NCI-H774 (cell line): ENCODE measurements at places on chromosomes 1 and 21.

DNA sequence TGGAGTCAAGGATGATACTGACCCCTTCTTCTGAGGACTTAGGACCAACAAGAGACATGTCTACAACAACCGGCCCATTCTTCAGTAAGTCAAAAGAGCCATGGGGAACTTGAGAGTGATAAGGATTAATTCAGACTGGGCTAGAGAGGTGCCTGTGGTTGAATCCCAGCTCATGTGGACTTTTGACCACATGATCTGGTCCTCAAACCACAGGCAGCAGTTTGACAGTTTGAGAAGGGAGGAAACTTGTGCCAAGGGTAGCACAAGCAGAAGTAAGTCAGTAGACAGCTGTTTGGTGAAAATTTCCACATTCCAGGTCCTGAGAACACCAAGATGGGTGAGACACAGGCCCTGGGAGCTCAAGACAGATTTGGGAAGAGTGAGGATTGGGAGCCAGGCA lies 19.8 kb downstream of the SH3BP5L start:
- DNase-seq, result no peak

DNA sequence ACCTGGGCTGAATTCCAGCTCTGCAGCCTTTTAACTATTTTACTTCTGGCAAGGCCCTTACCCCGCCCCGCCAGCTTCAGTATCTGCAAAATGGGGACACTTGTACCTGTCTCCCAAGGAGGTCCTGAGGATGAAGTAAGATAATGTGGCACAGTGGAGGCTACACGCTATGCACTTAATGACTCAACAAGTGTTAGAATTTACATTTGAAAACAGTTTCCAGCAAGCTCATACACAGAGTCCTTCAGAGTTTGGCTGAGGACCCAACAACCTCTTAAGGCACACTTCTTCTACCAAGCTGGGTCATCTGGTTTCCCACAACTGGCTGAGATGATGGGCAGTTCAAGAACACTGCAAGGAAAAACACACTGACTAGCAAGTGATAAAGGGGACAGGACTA lies 30.2 kb upstream of the SLC22A15 start:
- DNase-seq, result no peak

DNA sequence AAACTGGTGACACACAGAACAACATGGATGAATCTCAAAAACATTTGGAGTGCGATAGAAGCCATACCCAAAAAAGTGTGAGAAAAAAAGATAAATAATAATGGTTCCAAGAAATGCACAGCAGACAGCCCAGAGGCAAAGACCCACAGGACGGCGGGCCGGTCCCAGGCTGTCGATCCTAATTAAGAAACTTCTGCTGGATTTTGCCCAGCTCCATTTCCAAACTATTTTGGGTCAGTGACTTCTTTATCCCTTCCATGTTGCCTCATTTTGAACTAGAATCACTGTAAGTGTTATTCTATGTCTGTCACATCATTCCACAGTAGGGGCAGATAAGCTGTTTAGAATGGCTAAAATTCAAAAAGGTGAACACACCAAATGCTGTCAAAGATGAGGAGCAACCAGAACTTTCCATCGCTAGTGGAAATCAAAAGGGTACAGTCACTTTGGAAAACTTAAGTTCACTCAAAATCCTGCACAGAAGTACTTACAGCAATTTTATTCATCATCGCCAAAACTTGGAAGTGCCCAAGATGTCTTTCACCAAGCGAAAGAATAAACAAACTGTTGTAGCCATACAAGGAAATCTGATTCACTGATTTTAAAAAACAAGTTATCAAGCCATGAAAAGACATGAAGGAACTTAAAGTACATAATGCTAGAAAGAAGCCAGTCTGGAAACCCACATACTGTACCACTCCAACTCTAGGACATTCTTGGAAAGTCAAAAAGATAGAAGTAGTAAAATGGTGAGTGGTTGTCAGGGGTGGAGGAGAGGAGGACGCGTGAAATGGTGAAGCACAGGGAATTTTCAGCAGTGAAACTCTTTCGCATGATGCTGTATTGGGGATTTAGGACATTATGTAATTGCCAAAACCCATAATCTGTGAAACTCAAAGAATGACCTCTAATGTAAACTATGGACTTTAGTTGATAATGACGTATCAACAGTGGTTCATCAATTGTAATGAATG lies 7.5 kb downstream of the NBPF1 start:
- no peak for DNase-seq

DNA sequence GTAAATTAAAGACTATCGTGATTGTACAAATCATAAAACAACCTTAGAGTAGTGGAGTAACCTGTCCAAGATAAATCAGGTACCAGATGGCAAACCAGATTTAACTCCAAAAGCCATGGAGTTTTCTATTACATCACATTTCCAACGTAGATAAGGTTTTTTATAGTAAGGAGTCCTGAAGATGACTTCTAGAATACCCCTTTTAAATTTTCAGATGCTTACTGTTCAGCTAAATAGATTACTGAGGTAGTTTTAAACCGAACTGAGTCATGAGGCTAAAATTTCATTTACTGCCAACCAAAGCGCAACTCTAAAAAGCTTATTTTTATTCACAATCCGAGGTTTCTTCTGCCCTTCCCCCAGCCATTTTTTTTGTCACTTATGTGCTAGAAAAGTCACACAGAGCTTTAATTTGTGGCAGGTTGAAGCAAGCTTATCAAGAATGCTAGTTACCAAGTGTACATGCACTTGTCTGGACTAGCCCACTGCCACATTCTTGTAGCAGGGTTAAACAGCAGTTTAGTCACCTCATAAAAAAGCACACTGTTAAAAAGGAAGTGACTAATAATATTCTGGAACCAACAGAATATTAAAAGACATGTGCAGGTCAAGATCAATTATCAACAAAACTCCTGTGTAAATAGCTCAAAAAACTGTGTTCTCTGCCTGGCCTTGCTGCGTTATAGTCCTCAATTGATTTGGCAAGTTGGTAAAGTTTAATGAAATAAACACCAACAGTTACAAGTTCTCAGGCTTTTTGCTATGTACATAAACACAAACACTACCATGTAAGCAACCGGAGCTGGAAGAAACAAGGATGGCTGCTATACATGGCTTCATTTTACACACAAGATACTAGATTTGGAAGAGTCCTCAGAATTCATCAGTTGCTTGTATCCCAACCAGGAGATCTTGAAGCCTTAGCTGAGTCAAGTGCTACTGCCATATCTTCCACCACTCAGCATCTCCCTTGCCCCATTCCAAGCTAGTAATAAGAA lies 180.3 kb upstream of the DMRTA2 start:
- DNase-seq, result no peak

GRCh38 chr21:32298148-32298559 lies 501 bp upstream of the MRAP start:
- no peak for DNase-seq

DNA sequence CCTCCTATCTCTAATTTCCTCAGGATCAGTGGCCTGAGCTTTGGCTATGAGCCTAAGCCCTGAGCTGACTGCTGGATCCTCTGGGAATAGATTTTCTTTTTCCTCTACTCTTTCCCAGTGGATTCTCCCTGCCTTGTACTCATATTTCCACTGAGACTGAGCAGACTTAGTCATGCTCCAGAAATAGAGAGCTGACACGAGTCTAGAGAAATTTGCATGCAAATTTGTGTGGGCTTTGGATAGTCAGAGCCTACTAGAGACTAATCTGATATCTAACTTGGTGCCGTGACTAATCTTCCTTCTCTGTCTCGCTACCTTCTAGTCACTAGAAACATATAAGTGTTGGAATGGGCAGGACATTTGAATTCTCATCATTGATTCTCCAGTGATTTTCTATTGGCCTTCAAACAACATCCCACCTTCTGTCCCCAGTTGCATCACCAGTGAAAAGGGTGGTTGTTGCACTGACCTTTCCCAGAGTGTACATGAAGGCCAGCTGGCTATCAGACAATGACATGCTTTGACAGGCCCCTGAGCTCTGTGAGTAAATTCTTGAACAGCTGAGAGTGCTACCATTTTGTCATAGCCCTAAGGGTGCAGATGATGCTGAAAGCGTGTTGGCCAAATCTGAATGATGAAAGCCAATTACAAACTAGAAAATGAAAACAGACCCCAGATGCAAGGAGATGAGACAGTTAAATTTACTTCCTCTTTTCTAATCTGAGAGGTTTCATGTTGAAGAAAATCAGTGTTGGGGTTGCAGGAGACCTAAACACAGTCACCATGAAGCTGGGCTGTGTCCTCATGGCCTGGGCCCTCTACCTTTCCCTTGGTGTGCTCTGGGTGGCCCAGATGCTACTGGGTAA lies at the start of gene FCRLA:
TSS of gene FCRLA (plus strand) at position 748 of the 866 bp plus-strand sequence. CDS start at position 784, 36 bp downstream.
- no peak for DNase-seq

GRCh38 chr1:101898137-101898536 lies 98.6 kb downstream of the OLFM3 start:
- no peak for DNase-seq

DNA sequence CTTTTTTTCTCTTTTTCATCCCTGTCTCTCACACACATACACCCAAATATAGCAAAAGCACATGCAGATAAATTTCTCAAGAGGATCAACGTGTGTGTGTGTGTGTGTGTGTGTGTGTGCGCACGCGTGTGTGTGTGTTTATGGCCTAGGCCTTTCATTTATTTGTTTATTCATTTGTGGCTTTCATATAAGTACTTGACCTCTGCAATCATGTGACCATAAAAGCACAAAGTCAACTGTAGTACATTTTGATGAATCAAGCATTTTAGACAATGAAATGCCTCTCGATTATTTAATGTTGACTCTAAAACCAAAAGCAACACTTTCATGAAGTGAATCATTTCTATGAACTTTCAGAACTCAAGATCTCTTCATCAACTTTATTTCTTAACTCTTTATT lies 194.1 kb upstream of the ADGRL2 start:
- DNase-seq, result no peak

GRCh38 chr1:213724640-213725536 lies 262.9 kb upstream of the PROX1 start:
- DNase-seq, result no peak

- no peak for DNase-seq
Observed at GRCh38 chr1:161001525-161001924, 19.4 kb downstream of the F11R start.

DNA sequence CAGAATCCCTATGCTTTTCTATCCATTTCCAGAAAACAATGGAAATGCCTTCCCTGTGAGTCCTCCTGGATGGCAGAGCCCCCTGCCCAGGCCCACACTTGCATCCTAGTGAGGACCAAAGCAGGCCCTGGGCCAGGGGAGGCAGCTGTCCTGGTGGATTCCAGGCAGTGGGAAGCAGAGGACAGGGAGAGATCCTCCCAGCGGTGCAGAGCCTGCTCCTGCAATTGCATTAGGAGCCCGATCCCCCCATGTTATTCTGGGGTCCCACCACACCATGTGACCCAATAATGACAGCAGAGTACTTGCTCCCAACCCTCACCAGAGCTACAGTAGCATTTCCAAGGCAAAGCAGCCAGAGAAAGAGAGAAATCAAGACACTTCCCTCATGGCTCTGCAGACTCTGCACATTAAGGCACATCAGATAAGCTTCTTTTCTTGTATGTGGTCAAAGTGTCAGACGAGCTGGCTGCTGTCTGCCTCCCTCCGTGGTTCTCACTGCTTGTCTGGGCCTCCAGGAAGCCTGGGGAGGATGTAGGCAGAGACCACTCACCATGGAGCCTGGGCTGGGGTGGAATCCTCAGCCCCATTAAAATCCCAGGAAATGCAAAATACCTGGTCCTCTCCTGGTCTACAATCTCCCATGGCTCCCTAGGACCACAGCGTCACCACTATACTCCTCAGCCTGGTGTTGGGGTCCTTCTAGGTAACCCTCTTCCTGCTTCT lies 54.9 kb upstream of the RUNX3 start:
- DNase-seq, result no peak

DNA sequence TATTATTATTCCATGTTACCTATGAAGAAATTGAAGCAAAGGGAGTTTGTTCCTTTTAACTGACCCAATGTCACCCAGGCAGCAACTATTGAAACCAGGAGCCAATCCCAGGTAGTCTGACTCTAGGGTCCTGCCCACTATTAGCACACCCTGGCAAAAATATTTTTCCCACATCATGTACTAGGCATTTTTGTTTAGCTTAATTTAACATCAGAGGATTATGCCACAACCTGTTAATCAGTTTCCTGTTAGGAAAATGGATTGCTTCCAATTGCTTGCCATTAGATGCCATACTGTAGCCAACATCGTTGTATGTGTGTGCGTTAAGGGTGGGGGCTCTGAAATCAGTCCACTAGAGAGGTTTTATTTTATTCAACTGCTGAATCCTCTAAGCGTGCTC lies 281.1 kb downstream of the DNM3 start:
- no peak for DNase-seq

GRCh38 chr1:114700036-114700600 lies 4.8 kb upstream of the AMPD1 start:
- DNase-seq, result no peak

GRCh38 chr1:2350501-2350900 lies 40.9 kb downstream of the MORN1 start:
- no peak for DNase-seq

- no peak for DNase-seq
Observed at GRCh38 chr1:37540036-37540785, 13.9 kb downstream of the SNIP1 start.

GRCh38 chr1:185156288-185156853 lies 382 bp downstream of the TRMT1L start:
- peak; percentile 41 for DNase-seq

DNA sequence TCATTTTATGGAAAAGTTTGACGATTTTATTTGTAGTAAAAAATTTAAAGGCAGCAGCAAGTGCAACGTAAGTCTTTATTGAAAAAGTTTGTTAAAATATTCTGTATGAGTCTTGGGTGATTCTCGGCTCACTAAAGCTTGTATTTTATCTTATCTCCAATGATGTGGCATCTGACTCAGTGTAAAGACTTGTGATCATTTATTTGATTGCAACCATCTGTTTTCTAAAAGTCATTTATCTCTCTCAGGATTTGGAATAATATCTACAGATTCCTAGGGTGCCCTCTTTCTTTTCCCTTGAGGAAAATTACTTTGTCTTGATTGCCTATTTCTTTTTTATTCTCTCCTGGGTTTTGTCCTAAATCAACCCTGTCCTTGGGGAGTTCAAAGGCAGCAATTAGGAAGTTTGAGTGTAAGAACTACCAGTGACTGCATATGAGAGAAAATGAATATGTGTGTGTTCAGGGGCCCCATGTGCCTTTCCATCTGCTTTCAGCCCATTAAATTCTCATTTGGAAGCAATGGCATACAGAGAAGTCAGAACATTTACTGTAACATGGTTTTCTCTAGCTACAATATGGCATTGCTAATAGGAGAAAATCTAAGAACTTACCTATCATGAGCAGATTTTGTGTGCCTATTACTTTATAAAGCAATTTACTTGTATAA lies 575.0 kb upstream of the CHRM3 start:
- no peak for DNase-seq

DNA sequence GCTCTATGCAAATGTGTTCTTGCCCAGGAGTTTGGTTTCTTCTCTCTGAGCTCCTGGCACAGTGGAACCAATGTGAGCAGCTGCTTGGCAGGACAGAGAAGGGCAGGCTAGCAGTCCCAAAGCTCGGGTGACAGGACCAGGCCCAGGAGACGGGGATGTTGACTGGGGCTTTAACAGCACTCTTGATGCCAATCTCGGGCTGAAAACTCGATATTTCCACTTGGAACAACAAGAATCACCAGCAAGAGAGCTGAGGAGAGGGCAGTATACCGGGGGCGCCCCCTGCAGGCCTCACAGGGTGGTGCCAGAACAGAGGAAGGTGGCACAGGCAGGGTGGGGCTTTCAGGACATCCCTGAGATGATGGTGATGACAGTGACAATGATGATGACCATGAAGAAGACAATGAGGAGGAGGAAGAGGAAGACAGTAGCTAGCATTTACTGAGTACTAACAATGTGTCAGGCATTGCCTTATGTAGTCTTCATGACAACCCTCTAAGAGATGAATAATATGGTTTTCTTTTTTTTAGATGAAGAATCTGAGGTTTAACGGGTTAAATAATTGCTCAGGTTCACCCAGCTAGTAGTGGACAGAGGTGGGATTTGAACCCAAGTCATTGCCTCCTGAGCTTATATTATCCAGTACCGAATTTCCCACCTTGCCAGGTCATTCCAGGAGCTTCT lies 2.7 kb upstream of the KCNJ9 start:
- no peak for DNase-seq
